ENCODE measurements at places on chromosomes 1 and 21.
A peak's percentile ranks its signal among the peaks of the same experiment; 100 is the strongest.

DNA sequence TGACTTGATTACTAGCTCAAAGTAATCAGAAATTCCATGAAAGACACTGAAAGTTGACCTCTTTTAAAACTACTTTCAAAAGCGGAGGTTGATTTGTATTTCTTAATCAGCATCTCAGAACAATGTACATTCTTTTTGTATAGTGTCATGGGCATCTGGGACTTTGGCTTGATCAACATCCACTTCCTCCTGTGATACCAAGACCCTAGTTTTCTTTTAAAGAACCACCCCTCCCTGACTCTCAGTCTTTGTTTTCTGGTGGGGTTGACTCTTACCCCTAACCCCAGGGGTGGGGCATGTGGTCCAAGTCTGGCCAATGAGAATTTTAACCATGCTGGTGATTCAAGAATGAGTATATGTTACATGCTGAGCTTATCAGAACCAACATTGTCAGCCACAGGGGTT is 21.7 kb upstream of the IRF2BP2 start:
- H3K4me1 ChIP-seq, result peaks cover 27% of the 10 kb centered on the region
- H3K27ac ChIP-seq, result peak overlapping the region; percentile 51
- DNase-seq, result peak; percentile 86
- H3K4me3 ChIP-seq, result no peak overlapping the region
- H3K36me3 ChIP-seq, result no peaks in the 10 kb centered on the region

DNA sequence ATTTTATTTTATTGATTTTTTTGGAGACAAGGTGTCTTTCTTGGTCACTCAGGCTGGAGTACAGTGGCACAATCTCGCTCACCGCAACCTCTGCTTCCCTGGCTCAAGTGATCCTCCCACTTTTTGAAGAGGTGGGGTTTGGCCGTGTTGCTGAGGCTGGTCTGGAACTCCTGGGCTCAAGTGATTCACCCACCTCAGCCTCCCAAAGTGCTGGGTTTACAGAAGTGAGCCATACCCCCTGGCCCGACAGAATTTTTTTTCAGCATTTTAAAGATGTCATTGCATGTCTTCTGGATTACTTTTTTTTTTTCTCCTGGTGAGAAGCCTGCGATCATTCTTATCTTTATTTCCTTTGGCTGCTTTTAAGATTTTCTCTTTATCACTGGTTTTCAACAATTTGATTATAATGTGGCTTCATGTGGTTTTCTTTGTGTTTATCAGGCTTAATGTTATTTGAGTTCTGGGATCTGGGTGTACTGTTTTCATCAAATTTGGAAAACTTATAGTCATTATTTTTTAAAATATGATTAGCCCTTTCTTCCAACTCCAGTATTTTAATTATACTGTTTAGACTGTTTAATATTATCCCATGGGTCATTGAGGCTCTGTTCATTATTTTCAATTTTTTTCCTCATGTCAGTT is 23.1 kb upstream of the PTBP2 start:
- no peak overlapping the region for H3K27ac ChIP-seq
- no peak overlapping the region for H3K4me3 ChIP-seq
- no peaks in the 10 kb centered on the region for H3K27me3 ChIP-seq
- no peak for DNase-seq

DNA sequence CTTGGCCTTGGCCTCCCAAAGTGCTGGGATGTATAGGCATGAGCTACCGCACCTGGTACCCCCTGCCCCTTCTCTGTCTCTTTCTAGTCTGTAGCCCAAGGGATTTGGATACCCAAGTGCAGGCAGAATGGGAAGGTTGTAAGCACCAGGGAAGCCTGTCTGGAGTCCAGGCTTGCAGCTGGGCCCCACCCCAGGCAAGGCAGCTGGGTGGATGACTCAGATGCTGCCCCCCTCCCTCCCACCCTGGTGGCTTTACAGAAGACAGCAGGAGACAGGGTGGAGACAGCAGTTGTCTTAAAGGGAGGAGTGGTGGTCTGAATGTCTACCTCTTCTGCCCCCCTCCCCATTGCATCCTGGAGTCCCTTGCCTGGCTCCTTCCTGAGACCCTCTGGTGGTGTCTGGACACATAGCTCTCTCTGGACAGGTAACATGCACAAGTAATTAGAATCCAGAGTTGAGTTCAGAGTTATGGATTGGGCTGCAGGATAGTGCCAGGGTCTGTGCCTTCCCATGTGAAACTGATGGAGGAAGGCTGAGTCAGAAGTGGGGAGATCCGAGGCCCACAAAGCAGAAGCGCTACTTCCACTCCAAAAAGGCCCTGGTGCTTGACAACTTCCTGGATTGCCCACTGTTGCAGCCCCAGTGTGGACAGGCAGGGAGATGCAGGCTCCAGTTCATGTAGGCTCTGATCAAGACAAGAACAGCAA is 5.1 kb downstream of the LMNA start:
- peak overlapping the region; percentile 19 for H3K4me3 ChIP-seq
- H3K27ac ChIP-seq, result peak overlapping the region; percentile 70
- H3K36me3 ChIP-seq, result peaks cover 17% of the 10 kb centered on the region
- DNase-seq, result no peak
- H3K4me1 ChIP-seq, result peaks cover 65% of the 10 kb centered on the region
- no peaks in the 10 kb centered on the region for H3K27me3 ChIP-seq

DNA sequence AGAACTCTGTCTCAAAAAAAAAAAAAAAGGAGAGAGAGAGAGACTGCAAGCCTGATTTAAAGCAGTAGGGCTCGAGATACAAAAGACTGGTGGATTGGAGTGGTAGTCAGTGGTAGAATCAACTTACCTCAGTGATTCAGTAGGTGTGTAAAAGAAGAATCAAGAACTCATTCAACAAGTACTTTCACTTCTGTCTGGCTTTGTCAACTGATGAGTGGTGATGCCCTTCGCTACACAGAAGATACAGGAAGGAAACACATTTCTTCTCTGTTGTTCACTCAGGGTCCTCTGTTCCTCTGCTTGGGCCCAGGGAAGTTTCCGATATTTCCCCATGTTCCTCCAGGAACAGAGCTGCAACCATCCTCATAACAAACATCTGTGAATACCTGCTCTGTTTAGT is 68.6 kb upstream of the COG2 start:
- H3K36me3 ChIP-seq, result no peaks in the 10 kb centered on the region
- no peaks in the 10 kb centered on the region for H3K4me1 ChIP-seq
- DNase-seq, result no peak
- H3K4me3 ChIP-seq, result no peak overlapping the region
- peaks cover 9% of the 10 kb centered on the region for H3K27me3 ChIP-seq
- no peak overlapping the region for H3K27ac ChIP-seq

- H3K36me3 ChIP-seq, result peaks cover 11% of the 10 kb centered on the region
- H3K27ac ChIP-seq, result no peak overlapping the region
- DNase-seq, result no peak
- H3K27me3 ChIP-seq, result no peaks in the 10 kb centered on the region
- peaks cover 8% of the 10 kb centered on the region for H3K4me1 ChIP-seq
- no peak overlapping the region for H3K4me3 ChIP-seq
These were observed 53.5 kb downstream of the FAAP20 start for GRCh38 chr1:2141025-2141424.

DNA sequence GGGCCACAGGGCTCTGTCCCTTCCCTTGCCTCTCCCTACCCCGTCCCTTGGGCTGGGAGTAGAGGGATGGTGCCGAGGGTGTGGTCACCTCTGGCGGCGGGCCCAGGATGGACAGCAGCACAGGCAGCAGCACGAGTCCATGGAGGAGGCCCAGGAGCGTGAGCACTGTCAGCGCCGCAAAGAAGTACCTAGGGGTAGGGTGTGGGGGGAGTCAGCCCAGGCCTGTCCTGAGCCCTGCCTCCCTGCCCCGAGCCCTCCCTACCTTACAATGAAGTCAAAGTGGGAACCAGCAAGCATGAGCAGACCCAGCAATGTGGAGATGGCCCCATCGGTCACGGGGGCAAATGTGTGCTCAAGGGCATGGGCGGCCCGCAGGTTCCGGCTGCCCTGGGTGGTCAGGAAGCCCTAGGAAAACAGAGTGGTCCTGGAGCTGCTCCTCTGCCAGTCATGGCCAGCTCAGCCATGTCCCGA is 14.7 kb downstream of the BTBD19 start:
- no peaks in the 10 kb centered on the region for H3K27me3 ChIP-seq
- H3K4me3 ChIP-seq, result no peak overlapping the region
- no peak for DNase-seq
- peaks cover 9% of the 10 kb centered on the region for H3K4me1 ChIP-seq
- H3K27ac ChIP-seq, result no peak overlapping the region
- H3K36me3 ChIP-seq, result no peaks in the 10 kb centered on the region

DNA sequence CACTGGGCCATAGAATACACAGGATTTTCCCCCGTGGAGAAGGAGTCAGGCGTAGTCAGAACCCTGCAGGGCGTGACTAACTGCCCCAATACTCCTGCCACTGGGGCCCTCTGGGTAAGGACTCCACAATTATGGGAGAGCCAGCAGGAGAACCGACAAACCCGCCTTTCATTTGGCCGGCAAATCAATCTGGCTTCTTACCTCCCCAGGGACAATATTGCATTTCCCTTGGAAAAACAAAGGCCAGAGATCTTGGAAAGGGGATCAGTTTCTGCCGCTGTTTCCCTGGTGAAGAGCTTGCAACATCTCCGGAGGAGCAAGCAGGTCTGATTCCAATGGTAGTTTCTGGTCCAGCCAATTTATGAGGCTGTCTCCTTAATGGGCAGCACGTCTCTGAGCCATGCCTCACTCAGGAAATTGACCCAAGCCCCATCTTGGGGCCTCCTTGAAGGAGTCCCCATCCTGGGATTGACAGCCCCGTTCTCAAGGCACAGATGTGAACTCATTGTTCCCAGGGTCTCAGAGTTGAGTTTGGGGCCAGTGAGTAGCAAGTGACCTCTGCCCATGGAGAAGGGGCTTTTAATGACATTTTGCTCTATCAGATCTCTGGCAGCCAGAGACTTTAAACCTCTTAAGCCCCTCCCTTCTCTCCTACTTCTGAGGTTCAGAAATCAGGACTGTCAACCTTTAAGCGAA is 4.3 kb downstream of the TRABD2B start:
- no peak overlapping the region for H3K27ac ChIP-seq
- peaks cover 33% of the 10 kb centered on the region for H3K4me1 ChIP-seq
- no peaks in the 10 kb centered on the region for H3K36me3 ChIP-seq
- DNase-seq, result no peak
- H3K27me3 ChIP-seq, result no peaks in the 10 kb centered on the region

GRCh38 chr1:203781962-203782361 is 13.5 kb upstream of the ZBED6 start:
- no peak overlapping the region for H3K4me3 ChIP-seq
- no peak overlapping the region for H3K27ac ChIP-seq
- no peaks in the 10 kb centered on the region for H3K4me1 ChIP-seq
- no peaks in the 10 kb centered on the region for H3K27me3 ChIP-seq

- no peaks in the 10 kb centered on the region for H3K27me3 ChIP-seq
- no peaks in the 10 kb centered on the region for H3K36me3 ChIP-seq
- peaks cover 9% of the 10 kb centered on the region for H3K4me1 ChIP-seq
- no peak overlapping the region for H3K4me3 ChIP-seq
- DNase-seq, result no peak
These were observed 74.3 kb upstream of the CAPZB start for GRCh38 chr1:19559641-19560040.

- no peak overlapping the region for H3K27ac ChIP-seq
- peaks cover 15% of the 10 kb centered on the region for H3K36me3 ChIP-seq
- no peak for DNase-seq
- no peaks in the 10 kb centered on the region for H3K27me3 ChIP-seq
- no peak overlapping the region for H3K4me3 ChIP-seq
- H3K4me1 ChIP-seq, result peaks cover 3% of the 10 kb centered on the region
These were observed 167.8 kb downstream of the PIGK start for GRCh38 chr1:77051425-77051824.

GRCh38 chr1:225440380-225441221 is 12.8 kb upstream of the LBR start:
- H3K27ac ChIP-seq, result no peak overlapping the region
- DNase-seq, result no peak
- peaks cover 11% of the 10 kb centered on the region for H3K4me1 ChIP-seq

DNA sequence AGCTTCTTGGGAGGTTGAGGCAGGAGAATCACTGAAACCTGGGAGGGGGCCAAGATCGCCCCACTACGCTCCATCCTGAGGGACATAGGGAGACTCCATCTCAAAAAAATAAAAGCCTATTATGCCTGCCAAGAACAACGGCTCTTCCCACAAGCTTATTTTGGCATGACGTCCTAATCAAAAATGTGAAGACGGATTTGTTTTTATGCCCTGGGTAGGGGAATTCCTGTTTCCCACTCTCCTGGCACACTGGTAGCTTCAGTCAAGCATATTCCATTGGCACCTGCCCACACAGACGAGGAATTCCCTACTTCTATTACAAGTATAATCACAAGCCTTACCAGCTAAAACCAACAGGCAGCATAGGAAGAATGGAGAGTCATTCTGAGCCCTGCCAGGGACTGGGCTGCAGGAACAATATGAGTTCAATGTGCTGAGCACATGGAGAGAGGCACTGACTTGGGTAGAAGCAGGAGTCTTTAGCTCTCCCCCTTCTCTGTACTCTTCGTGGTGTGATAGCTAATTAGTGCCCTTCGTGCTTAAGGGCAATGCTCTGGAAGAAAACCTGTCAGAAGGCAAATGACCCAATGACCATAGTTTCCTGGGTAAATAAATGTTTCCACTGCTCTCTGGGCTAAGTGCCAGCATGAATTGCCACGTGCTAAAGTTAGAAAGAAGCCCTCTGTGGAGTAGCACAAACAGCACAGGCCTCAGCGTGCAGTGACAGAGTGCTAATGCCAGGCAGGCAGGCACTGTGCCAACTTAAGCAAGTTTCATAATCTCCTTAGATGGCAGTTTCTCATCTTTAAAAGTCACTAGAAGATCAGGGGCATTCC is 16.8 kb downstream of the TNFSF4 start:
- peak overlapping the region; percentile 79 for H3K27ac ChIP-seq
- DNase-seq, result peak; percentile 45
- no peaks in the 10 kb centered on the region for H3K27me3 ChIP-seq
- H3K4me1 ChIP-seq, result peaks cover 18% of the 10 kb centered on the region

DNA sequence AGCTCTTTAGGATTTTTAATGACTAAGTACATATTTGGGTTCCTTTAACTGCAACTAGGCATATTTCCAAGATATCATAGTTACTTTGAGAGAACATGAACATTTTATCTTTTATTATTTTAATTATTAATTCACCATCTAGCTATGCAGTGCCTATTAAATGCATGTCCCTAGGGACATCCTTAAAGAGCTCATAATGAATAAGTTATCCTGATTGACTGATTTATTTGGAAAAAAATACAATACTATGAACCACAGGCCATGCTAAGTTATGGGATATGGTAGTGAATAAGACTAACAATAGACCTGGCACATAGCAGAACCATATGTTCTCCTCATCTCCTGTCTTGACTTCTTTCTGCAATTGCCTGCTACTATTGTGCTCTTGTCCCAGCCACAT is 16.4 kb upstream of the C1orf105 start:
- no peaks in the 10 kb centered on the region for H3K36me3 ChIP-seq
- DNase-seq, result no peak
- peaks cover 6% of the 10 kb centered on the region for H3K4me1 ChIP-seq
- H3K4me3 ChIP-seq, result no peak overlapping the region

- H3K27ac ChIP-seq, result no peak overlapping the region
- no peaks in the 10 kb centered on the region for H3K36me3 ChIP-seq
- no peak overlapping the region for H3K4me3 ChIP-seq
- no peaks in the 10 kb centered on the region for H3K4me1 ChIP-seq
These were observed 50.9 kb upstream of the NR5A2 start for GRCh38 chr1:199976496-199977144.

GRCh38 chr1:19427087-19427781 is 58.1 kb downstream of the CAPZB start:
- H3K27me3 ChIP-seq, result no peaks in the 10 kb centered on the region
- H3K4me3 ChIP-seq, result no peak overlapping the region
- H3K36me3 ChIP-seq, result no peaks in the 10 kb centered on the region
- H3K4me1 ChIP-seq, result peaks cover 25% of the 10 kb centered on the region
- no peak for DNase-seq
